GM04503 (cell line): ENCODE measurements at places on chromosomes 1 and 21.

- no peak for DNase-seq
Observed at GRCh38 chr1:164780111-164780812, 221.3 kb downstream of the PBX1 start.

DNA sequence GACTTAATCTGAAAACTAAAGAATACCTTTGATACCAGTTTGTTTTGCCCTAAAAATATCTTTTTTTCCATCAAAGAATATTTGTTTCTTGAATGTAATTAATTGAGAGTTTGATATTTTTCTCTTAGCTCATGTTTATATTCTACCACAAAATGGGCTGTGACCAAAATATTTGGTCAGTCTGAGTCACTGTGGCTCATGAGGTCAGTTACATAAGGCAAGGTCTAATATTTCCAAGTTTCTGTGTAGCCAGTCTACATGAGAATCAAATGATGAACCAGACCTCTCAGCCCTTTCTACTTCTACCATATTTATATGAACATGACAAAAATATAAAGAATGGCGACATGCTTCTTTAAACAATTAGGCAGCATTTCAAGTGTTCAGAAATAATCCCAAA is 83.0 kb upstream of the IVNS1ABP start:
- peak; percentile 58 for DNase-seq

DNA sequence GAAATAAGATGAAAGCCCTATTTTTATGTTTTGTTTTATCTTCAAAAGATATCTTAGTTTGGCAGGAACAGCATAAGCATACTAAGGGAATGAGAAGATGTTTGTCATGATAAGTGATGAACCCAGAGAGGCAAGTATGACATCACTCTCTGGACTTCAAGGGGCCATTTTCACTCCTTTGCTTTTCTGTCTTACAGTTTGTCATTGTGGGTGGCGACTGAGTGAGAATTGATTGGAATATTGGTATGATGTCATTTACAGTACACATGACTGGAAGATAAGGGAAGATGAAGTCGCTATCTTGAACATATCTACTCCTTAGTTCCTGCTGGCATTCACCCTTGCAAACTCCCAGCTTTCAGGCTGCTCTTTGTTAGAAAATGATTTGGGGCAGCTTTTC is 258.1 kb upstream of the RAB4A start:
- DNase-seq, result no peak

- peak; percentile 82 for DNase-seq
Observed at GRCh38 chr1:84851839-84852238, 41.2 kb downstream of the LPAR3 start.

GRCh38 chr1:9721606-9722377 is 70.3 kb downstream of the PIK3CD start:
- DNase-seq, result no peak

GRCh38 chr21:43974791-43975468 is 37.2 kb upstream of the TRAPPC10 start:
- no peak for DNase-seq

- no peak for DNase-seq
Observed at GRCh38 chr1:63936276-63936675, 162.5 kb downstream of the ROR1 start.

- DNase-seq, result no peak
Observed at GRCh38 chr1:116292929-116293725, 79.9 kb upstream of the ATP1A1 start.

DNA sequence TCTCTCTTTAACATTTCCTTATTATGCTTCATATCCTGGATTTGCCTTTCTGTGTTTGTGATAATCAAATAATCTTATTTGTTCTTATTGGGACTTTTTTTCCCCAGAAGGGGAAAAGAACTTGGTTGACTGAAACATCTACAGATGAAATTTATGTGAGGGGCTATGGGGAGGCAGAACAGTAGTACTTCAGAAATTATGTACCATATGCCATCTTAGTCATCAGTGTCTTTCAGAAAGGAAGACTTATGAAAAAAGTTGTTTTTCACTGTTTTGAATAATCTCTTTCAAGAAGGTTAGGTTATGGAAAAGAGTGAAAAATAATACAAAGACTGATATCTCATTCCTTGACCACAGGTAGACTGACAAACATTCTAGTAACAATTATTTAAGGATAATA is 30.2 kb upstream of the TRAF5 start:
- DNase-seq, result no peak

DNA sequence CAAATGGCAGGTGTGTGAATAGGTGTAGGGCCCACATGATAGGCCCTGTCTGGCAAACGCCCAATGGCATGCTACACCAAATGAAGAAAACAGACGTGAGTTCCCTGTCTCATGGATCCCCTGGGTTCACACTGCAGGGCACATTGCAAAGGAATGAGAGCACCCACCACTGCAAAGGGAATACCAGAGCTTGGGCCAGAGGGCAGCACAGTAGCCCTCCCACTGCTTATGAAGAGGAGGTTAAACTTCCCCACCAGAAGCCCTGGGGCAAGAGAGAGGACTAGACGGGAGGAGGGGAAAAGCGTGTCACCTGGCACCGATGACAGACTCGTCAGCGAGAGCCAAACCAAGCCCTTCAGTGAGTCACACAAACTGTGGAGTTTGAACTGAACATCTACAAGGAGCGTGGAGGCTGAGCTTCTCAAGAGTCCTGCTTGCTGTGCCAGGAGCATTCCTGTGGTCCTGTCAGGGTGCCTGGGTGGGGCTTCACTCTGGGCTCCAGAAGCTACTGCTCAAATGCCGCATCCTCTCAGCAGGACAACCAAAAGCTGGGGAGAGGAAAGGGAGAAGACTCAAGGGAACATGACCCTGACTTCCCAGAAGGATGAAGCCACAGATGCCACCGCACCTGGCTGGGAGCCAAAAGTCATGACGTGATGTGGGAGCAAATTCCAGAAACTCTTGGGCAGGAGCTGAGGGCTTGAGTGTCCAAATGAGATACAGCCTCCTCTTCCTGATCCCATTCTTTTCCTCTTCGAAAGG is 61.1 kb downstream of the TOMM20 start:
- peak; percentile 100 for DNase-seq

DNA sequence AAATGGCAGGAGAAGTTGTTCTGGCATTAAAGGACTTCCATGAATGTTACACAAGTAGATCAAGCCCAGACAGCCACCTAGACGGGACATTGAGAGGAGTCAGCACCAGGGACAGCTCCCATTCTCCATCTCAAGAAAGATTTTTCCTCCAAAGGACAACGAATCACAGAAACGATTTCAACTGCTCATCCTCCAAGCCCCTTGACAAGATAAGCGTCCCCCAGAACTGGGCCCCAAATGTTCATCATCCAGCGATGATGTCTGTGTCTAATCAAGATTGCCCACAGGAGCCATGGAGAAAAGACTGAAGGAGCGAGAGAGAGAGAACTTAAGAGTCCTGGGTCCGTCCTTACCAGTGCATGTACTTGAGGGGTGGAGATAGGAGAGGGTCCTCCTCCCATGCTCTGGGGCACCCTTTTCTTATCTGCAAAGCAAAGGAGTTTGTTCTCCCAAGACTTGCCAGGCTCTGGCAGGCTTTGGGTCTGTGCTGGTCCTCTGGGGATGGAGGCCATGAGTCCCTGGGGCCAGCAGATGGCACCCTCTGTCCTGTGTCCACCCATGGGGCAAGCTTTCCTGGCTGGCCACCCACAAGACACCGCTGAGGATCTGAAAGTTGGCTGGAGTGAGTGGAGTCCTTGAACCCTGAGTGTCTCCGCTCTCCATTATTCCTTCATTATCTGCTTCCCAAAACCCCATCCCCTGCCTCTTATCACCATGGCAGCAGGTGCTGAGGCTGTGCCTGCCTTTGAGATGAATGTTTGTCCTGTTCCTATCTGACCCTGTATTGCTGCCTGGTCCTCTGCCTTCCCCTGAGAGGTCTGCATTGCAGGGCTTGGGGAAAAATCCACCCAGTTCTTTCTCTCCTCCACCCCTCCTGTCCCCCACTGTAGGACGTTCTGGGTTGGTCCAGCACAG is 164.6 kb downstream of the ACTL8 start:
- no peak for DNase-seq

DNA sequence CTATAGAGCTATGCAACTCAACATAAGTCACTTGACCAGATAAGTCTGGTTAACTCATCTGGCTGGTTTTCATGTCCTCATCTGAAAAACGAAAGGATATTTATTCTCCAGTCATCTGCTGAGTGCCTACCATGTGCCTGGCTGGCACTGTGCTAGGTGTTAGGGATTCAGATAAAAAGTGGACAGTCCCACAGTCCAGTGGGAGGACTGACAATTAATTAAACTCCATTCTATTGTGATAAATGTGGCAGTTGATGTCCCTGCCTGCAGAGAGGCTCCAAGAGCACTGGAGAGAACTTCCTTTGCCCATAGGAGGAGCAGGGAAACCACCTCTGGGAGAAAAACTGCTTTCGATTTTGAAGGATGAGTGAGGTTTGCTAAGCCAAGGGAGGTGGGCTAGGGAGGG is 5.4 kb downstream of the NUAK2 start:
- no peak for DNase-seq

- no peak for DNase-seq
Observed at GRCh38 chr1:201639826-201640225, 100.9 kb downstream of the NAV1 start.

DNA sequence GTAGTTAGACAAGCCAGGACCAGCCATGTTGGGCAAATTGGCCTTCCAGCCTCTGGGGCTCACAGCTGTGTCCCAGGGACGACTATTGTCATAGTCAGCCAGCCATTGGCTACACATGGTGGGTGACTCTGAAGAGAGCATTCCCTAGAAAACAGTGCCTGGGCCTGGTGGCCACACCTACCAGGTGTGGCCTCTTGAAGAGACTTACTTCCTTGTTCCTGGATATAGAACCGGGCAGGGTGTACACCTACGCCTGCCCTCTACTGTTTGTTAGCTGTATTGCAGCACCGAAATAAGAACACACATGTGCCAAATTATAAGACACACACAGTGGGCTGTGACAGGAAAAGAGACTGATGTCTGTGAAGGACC is 134.6 kb upstream of the ARHGEF16 start:
- DNase-seq, result no peak

GRCh38 chr1:204450461-204451257 is 39.0 kb upstream of the PPP1R15B start:
- DNase-seq, result no peak

DNA sequence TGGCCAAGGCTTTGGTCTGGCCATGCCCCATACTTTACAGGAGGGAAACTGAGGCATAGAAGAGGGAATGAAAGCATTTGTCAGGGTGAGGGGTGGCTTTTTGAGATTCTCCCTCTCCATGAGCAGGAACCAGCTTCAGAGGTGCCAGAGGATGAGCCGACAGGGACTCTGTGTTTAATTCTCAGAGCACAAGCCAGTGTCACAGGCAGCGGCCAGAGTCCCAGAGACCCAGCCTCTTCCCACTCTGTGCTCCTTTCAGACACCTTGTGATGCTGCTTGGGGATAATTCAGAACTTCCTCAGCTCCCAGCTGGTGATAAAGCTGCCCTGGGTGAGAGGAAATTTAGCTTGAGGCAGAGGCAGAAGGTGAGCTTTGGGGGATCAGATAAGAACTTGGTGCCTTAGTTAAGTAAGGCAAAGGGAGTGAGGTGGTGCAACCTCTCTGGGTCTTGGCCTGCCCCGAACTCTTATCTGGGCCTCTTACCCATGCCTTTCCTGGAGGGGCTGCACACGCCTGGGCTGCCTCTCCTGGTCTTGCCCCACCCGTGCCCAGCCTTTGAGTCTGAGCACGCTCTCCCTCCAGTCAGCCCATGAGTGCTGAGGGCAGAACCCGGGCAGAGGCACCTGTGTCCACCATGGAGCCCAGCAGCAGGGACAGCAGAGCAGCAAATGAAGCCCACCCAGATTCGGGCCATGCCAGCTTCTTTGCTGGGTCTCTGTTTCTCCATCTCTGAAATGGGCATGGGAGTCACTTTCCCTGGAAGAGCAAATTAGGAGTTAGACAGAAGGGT is 175.6 kb upstream of the C1orf174 start:
- DNase-seq, result no peak

- no peak for DNase-seq
Observed at GRCh38 chr1:216173376-216173995, 249.8 kb downstream of the USH2A start.

- no peak for DNase-seq
Observed at GRCh38 chr1:27601771-27602461, 2.0 kb downstream of the AHDC1 start.

DNA sequence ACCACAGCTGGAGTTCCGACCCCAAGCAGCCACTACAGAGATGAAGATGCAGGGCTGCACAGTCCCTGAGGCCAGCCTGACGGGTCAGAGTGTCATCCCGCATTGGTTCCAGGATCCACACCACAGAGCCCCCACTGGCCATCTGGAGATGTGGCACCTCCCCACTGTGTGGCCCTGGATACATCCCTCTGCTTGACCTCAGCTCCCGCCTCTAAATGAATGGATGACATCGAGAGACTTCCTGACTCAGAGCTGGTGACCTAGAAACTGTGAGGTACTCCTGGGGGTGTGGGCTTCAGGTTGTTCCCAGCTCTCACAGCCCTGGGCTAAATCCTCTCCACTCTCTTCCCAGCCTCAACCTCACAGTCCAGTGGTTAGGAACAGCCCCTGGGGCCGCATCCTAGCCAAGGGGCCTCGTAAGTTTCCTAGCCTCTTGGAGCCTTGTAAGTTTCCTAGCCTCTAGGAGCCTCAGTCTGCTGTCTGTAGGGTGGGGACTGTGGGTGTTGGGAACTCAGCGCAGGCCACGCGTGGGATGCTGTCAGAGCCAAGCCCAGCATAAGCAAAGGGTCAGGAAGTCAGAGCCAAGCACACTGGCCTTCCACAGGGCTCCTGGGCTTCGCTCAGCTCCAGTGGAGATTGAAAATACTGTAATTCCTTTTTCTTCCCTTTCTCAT is 87.5 kb upstream of the RUNX3 start:
- DNase-seq, result no peak

GRCh38 chr1:171595324-171595723 is 26.7 kb upstream of the MYOCOS start:
- no peak for DNase-seq

- no peak for DNase-seq
Observed at GRCh38 chr21:15301014-15301413, 236.2 kb upstream of the NRIP1 start.

DNA sequence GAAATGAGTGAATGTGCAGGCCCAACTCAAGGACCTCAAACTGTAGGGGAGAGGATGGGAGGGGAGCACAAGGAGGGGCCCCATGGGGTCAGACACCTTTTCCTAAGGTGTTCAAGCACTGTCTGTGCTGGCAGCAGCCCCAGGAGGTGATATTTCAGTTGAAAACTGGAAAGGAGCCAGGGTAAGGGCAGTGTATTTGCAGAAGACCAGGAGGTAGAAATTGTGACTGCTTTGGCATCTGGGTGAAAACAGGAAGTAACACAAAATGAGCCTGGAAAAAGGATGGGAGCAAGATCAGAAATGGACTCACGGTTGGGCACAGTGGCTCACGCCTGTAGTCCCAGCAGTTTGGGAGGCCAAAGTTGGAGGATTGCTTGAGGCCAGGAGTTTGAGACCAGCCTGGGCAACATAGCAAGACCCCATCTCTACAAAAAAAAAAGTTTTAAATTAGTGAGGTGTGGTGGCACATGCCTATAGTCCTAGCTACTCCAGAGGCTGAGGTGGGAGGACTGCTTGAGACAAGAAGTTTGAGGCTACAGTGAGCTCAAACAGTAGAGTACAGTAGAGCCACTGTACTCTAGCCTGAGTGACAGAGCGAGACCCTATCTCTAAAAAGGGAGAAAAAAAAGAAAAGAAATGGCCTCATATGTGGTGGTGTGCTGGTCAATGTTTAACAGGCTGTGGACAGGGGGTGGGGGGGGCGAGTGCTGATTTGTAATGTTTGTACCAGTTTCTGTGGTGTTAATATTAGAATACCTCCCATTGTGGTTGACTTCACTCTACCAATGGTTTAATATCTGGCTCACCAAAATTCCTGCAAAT is 76.2 kb upstream of the ANGPTL1 start:
- DNase-seq, result no peak

GRCh38 chr1:66527686-66528085 is 6.3 kb upstream of the SGIP1 start:
- no peak for DNase-seq
